ENCODE measurements at places on chromosomes 11 and 22. TPM values are rescaled to one million over a fixed set of nuclear protein-coding genes. Genes with fewer than 3 reads are reported as not detected.

Gene TRIM44
- 53.1 TPM for total RNA-seq

Gene CARD18
- total RNA-seq, result not detected

Gene ARHGAP8
- not detected for total RNA-seq

Gene ARL2
- total RNA-seq, result 30.6 TPM

Gene LAYN
- not detected for total RNA-seq

Gene OR2AG1
- total RNA-seq, result not detected

Gene GRM5
- total RNA-seq, result not detected

Gene PELI3
- total RNA-seq, result 25.3 TPM

Gene APOBEC3C
- total RNA-seq, result 42.4 TPM

Gene DDTL
- 6.1 TPM for total RNA-seq

Gene INPP5J
- total RNA-seq, result 0.15 TPM

Gene SLC1A2
- 0.09 TPM for total RNA-seq

Gene PAX6
- total RNA-seq, result not detected

Gene OR56A1
- total RNA-seq, result not detected

Gene OR4D5
- total RNA-seq, result not detected

Gene TSSK2
- total RNA-seq, result not detected

Gene RASGRP2
- total RNA-seq, result 463 TPM

Gene LRRC74B
- total RNA-seq, result not detected

Gene FAM168A
- total RNA-seq, result 21.9 TPM

Gene SLC17A6
- total RNA-seq, result not detected

Gene NRXN2
- total RNA-seq, result not detected

Gene MFNG
- total RNA-seq, result 218 TPM

Gene TSPAN32
- 50.2 TPM for total RNA-seq

Gene TSPO
- total RNA-seq, result 71.0 TPM

Gene SBF2
- total RNA-seq, result 15.4 TPM

Gene SLC5A1
- not detected for total RNA-seq

Gene RELT
- 12.1 TPM for total RNA-seq

Gene CNGA4
- total RNA-seq, result 0.61 TPM

Gene ANO5
- 0.09 TPM for total RNA-seq

Gene RAB36
- total RNA-seq, result 0.33 TPM

Gene SYT13
- total RNA-seq, result not detected

Gene OR52I2
- not detected for total RNA-seq

Gene CDK2AP2
- total RNA-seq, result 86.0 TPM

Gene UBQLN3
- total RNA-seq, result not detected

Gene STX5
- total RNA-seq, result 67.9 TPM

Gene MISFA
- total RNA-seq, result not detected

Gene PICALM
- 127 TPM for total RNA-seq

Gene TMEM138
- total RNA-seq, result 62.5 TPM

Gene MRGPRF
- total RNA-seq, result not detected
